Activated naive CD4-positive, alpha-beta T cell treated with anti-CD3 and anti-CD28 coated beads, Interleukin-2, amount 50 U/mL, for 72 hours (primary cell): ENCODE measurements at places on chromosomes 1 and 21. TPM values are rescaled to one million over a fixed set of nuclear protein-coding genes. Genes with fewer than 3 reads are reported as not detected.

The MATN1 gene
- total RNA-seq: 0.66 TPM

The CR1L gene
- 1.4 TPM for total RNA-seq

The KRTAP12-3 gene
- total RNA-seq: not detected

DNA sequence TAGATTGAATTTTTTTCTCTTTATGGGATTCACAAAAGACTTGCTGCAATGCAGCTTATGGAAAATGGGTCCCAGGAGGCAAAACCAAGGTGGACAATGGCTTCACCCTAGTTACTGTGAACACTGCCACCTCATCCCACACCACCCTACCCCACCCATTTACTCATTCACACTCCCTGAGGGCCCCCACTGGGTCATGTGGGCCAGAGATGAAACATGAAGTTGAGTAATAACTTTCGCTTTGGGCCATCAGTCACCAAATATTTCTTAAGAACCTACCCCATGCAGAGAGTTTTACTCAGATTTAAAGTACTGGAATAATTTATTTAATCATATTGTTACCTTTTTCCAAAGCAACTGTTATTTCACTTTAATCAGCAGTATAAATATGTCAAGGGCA lies 191.8 kb downstream of the TPR start:
- no peak for DNase-seq

- DNase-seq: peak; percentile 85
Measured at GRCh38 chr21:42974832-42975820, 764 bp downstream of the PKNOX1 start.

DNA sequence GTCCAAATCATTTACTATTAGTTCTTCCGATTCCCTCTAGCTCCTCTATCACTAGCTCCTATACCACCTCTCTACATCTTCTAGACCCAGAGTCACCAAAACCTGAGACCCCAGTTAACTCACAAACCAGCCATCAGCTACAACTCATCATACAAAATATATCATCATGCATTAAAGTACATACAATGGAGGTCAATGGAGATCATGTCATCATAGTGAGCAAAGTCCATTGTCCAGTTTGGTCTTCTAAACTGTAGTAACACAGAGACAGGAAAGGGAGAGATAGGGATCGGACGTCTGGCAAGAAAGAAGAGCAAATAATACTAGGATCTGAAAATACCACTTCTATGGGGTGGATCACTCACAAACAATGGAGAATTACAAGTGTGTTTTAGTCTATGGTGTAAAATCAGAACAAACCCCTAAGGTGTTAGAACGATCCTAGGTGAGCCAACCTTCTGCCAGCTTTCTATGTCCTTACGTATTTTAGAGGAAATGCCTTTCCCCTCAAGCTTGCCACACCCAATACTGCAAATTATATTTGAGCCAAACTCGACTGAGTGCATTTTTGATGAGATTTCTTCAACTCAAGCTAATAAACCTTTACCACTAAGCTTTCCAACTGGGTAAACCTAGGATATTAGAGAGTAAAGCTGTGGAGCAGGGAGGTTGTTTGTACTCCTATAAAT lies 3.9 kb downstream of the ADIPOR1 start:
- no peak for DNase-seq

- DNase-seq: no peak
Measured at GRCh38 chr1:185788386-185788785, 54.2 kb downstream of the HMCN1 start.

DNA sequence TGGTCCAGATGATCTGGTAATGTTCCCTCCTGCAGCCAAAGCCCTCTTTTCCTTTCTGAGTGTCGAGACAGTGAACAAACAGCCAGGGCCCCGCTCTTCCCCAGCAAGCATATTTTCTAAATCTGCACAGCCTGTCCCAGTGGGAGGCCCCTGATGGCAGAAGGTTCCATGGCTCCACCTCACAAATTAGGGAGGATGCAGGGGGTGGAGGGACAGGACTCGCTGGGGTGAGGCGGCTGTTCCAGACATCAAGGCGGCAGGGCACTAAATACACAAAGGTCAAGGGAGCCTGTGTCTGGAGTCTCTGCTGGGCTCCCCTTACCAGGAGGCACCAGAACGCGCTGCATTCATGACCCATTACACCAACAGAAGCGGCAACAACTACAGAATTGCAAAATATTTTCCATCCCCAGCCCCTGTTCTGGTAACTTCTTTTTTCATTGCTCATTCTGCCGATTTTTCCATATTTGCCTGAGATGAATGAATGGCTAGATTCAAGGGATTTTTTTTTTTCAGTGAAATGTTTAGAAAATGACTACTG lies 27.0 kb upstream of the PRELP start:
- no peak for DNase-seq

DNA sequence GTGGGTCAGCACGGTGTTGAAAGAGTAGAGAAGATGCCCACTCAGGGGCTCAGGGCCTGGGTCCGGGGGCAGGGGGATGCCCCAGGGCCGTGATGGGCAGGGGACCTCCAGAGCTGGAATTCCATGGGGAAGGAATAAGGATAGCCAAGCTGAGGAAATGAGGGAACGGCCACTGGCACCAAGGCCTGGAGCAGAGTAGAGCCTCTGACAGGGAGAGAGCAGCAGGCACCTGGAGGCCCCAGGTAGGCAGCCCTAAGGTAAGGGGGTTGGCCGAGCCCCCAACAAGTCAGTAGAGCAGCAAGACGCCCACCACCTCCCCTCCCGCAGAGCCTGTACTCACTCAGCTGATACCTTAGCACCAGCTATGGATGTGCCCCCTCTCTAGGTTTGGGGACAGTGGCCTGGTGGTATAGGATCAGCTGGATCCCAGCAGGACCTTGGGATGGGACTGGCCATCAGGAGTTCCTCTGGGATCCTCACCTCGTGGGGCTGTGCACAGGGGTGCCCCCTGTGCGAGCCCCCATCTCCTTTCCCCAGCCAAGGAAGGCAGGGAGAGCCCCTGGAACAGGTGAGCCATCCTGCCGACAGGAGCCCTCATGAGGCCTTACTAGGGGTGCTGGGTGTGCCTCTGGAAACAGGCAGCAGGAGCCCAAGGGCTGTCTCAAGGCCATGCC lies 21.0 kb upstream of the ARF1 start:
- no peak for DNase-seq

GRCh38 chr21:25790878-25791204 lies 56.1 kb downstream of the GABPA start:
- no peak for DNase-seq

- no peak for DNase-seq
Measured at GRCh38 chr1:68706639-68707317, 209.9 kb upstream of the DEPDC1 start.

- no peak for DNase-seq
Measured at GRCh38 chr1:52918201-52918600, 3.3 kb downstream of the ECHDC2 start.

DNA sequence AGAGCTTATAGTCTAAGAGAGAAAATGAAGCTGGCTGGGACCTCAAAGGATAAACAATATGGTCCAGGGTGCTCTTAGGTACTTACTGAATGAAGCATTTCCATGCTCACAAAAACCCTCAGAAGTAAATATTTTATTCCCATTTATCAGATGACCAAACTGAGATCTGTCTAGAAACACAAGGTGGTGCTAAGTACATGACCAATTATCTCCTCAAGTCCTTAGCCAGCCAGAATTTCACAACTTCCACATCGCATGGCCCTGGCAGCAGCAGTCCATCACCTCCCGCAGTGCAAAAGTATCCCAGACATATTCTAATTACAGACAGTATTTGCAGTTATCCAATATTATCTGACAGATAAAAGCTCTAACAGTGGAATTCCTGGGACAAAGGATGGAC lies 321.7 kb upstream of the PROX1 start:
- no peak for DNase-seq
